Colonic mucosa (tissue), 4 donors: ENCODE measurements at places on chromosomes 2 and 18. TPM values are rescaled to one million over a fixed set of nuclear protein-coding genes. Genes with fewer than 3 reads are reported as not detected.

Gene BUB1
- total RNA-seq: 47.3 TPM

DNA sequence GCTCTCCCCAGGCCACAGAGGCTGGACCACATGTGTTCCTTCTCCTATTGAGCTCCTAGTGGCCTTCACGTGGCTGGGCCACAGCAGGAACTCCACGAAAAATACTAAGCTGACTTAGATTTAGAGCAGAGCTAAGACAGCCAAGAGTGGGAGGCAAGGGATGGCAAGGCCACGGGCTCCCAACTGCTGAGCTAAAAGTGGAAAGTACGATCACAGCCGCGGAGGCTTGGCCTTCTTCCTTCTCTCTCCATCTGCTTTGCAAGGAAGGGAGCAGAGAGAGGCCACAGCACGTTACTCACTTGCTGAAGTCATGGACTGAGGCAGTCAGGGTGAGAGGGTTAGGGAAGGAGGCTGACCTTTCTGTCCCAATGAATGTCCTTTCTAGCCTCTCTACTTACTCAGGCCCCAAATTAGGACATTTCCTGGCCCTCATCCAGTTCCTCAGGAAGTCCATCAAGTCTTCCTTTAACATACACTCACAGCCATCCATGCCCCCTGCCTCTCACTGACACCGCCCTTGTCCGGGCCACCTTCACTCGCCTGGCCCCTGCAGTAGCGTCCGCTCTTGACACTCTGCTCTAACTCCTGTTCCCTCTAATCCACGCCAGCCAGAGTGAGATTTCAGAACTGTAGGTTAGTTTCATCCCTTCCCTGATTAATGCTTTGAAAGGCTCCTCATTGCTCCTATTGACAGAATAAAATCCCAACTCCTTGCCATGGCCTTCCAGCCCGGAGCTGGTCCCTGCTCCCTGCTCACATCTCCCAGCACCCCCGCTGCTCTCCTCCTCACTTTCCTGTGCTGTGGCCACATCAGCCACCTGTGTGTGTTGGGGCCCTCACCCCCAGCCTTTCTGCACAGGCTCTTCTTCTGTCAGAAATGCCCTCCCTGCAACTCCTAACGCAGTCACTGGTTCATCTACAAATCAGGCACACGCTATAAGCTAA is 204.2 kb downstream of the CYP26B1 start:
- DNase-seq: no peak
- no peaks in the 10 kb centered on the region for H3K27me3 ChIP-seq
- no peak overlapping the region for H3K27ac ChIP-seq
- H3K4me3 ChIP-seq: no peak overlapping the region
- H3K4me1 ChIP-seq: no peaks in the 10 kb centered on the region
- H3K36me3 ChIP-seq: no peaks in the 10 kb centered on the region

Gene PJVK
- 1.8 TPM for total RNA-seq

DNA sequence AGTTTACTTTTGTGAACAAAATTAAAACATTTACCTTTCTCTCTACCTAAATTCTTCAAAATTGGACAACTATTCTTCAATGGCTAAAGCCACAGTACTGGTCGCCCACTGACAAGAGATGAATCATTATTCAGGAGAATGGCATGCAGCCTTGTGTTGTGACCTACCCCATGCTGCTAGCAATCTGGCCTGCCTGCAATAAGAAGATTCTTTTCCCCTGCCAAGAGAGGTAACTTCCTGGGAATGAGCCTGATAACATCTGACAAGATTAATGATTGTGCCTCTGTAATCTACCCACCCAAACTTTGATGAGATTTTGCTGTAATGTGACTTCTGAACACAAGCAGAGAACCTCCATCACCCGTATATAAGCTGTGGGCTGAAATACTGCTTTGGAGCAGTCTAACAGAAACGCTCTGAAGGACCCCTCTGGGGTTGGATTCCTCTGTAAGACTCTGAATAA is 47.0 kb upstream of the ST3GAL5 start:
- no peak overlapping the region for H3K27ac ChIP-seq
- no peak for DNase-seq
- no peaks in the 10 kb centered on the region for H3K27me3 ChIP-seq
- no peaks in the 10 kb centered on the region for H3K36me3 ChIP-seq
- no peaks in the 10 kb centered on the region for H3K4me1 ChIP-seq

Gene CYP1B1
- total RNA-seq: 1.3 TPM

Gene UGT1A4
- 0.93 TPM for total RNA-seq

DNA sequence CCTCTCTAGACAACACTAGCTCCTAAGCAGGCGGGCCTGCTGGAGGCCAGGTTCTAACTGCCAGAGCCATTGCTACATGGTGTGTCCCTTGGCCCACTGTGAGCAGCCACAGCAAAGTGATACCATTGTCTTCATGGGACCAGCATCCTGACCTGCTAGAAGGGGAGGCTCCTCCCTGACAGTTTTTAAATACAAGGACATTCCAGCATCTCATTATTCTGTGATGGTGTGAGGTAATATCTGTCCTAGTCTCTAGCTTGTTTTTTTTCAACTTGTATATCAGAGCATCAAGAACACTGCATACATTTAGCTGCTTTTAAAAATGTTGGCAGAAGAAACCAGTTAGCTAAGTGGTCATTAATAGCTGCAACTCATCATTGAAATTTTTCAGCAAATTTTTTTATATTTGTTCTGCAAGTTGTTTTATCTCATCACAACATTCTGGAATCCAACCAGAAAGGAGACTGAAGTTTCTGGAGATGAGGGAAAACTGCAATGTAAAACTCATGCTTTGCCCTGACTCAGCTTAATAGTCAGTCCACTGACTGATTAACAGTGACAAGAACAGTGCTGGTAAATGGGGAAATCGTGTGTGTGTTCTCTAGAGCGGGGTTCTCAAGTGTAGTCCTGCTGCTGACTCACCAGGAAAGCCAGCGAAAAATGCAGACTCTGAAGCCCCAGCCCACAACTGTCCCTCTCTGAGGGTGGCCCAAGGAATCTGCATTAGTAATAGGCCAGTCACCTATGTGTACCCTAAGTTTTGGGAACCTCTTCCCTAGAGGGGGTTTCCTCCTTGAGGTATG is 17.8 kb downstream of the MAPRE3 start:
- no peaks in the 10 kb centered on the region for H3K36me3 ChIP-seq
- no peak overlapping the region for H3K4me3 ChIP-seq
- no peaks in the 10 kb centered on the region for H3K27me3 ChIP-seq
- H3K4me1 ChIP-seq: no peaks in the 10 kb centered on the region

Gene FANCL
- total RNA-seq: 15.0 TPM

Gene SATB2
- total RNA-seq: 133 TPM
